ENCODE measurements at places on chromosomes 16 and 17.

- peak; percentile 73 for DNase-seq
Observed at GRCh38 chr17:31740611-31741082, 118.4 kb downstream of the COPRS start.

- no peak for DNase-seq
Observed at GRCh38 chr16:88856122-88856827, 472 bp downstream of the GALNS start.

DNA sequence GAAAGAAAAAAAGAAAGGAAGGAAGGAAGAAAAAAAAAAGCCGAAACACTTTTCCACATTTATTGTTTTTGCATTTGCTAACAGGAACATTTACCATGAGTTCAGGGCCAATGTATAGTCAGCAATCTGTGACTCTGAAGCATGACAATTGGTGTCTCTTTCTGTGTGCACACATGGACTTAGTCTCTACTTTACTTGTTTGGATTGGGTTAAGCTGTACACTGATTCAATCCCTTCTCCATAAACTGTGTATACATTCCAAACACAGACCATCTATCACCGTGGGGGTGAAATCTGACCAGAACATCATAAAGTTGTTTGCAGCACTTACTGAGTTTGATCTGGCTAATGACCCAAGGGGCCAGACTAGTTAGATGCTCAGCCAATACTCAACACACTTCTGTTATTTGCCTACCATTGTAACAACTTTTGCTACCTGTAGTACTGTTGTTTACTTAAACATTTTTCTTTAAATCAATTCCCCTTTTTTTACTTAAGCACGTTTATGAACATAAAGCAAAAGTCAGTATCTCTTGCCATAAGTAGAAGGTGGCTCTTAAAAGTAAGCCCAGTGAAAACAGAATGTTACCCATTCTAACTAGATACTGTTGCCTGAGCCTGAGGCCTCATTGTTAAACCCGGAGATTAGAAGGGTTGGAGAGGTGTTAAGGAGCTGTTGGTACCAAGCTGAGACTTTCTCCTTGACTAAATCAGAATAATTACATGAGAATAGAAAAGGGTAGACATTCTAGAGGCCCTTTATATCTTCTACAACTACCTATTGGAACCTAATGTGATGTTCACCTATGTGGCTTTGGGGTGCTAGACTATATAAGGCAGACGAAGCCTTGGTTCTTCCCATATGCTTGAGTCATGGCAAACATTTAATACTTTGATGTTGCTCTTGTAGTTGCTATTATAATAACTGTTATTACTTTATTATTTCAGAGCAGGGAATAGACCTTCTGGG, 41.8 kb downstream of the SCNN1B start:
- no peak for DNase-seq

GRCh38 chr17:38749223-38750043, 1.3 kb upstream of the PCGF2 start:
- DNase-seq, result peak; percentile 90

DNA sequence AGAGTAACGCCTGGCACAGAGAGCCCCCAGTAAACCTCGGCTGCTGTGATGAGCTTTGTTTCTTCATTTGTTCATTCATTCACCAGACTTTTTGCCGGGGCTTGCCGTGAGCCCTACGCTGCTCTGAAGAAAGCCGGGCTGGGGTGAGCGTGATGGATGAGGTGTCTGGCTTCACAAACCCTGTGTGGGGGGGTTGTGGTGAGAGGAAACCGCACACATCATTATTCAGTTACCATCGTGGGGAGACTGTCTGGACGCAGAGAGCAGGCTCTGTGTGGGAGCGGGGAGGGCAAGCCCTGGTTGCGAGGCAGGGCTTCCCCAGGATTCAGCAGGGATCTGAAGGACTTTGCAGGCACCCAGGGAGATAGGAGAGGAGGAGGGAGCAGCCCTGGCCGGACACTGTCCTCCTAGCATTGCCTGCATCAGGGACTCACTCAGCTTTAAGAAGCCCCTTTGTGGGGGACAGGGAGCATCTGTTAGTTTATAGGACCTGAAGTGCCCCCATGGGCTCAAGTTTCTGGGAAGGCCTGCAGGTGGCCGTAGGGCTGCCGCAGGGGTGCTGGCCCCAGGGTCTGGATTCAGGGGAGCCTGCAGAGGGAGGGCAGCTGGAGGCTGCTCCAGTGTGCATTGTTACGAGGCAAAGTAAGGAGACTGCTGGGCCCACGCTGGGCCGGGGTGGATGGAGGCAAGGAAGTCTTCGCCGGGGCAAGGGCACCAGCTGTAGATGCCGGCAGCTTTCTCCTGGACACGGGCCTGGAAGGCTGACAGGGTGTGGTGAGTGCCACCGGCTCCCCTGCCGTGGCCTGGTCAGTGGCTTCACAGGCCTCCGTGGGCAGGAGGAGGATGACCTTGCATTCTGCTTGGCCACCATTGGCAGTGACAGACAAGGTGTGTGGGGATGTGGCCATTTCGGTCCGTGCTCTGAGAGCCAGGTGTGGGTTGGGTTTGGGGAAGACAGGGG, 334.5 kb downstream of the SEC14L1 start:
- no peak for DNase-seq

DNA sequence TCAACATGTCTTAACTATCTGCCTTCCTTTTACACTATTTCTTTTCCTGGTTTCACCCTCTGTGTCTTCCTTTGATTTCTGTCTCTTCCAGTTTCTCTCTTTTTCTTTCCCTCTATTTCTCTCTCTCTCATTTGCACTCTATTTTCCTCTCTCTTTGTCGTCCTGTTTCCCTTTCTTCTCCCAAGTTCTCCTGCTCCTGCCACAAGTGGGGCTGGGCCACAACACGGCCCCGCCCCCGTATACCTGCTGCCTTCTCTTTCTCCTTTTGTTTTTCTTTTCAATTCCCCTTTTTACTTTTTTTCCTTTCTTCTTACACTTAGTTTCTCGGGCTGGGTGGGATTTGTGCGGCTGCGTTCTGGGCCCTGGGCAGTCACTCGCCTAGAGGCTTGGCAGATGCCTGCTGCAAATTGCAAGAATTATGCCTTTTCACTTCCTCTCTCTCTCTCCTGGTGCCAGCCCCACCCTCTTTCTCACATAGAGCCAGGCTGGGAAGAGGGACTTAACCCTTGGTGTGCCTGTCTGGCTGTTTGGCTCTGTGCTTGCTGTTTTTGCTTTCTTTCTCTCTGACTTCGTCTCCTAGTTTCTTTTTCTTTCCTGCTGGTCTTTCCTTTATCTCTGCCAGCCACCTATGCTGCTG, 2139.4 kb downstream of the TP53TG3F start:
- no peak for DNase-seq

- DNase-seq, result no peak
Observed at GRCh38 chr16:10172848-10173655, 9.2 kb downstream of the GRIN2A start.

DNA sequence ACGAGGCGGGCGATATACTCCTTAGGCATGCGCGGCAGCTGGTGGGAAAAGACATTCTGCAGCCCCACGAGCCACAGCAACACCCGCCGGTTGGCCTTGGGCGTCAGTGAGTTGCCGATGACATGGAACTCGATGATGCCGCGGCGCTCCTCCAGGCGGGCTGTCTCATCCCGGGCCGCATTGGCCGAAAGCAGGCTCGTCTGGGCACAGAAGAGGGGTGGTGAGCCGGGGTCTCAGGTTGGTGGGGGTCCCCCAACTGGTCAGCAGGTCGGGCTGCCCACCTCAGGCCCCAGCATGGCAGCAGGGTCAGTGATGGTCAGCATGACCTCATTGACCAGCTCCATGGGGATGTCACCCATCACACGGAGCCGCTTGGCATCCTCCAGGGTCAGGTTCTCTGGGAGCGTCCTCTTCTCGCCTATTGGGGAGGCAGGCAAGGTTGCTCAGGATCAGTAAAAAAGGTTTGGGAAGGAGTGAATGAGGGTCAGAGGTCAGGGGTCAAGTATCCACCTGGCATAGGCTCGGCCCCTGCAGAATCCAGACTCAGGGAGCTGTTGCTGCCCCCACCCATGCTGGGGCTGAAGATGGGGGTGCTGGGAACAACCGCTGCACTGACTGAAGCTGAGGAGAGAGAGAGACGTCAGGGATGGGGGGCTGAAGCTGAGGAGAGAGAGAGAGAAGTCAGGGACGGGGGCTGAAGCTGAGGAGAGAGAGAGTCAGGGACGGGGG, 3.6 kb downstream of the KAT2A start:
- DNase-seq, result no peak

DNA sequence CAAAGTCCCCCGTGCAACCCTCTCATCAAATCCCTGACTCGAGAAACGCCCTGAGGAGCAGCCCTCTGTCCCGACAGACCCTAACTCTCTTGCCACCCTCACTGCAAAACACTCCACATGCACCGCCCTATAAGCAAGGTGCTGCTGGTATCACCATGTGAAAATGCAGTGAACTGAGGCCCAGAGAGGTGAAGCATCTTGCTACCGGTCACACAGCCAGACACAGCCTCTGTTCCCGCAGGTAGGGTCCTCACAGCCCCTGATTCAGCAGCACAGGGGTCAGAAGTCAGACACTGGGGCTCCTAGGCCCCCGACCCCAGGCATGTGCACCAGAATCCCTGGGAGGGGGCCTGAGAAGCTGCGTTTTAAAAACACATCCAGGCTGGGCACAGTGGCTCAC, 1.1 kb downstream of the CIBAR2 start:
- DNase-seq, result no peak

DNA sequence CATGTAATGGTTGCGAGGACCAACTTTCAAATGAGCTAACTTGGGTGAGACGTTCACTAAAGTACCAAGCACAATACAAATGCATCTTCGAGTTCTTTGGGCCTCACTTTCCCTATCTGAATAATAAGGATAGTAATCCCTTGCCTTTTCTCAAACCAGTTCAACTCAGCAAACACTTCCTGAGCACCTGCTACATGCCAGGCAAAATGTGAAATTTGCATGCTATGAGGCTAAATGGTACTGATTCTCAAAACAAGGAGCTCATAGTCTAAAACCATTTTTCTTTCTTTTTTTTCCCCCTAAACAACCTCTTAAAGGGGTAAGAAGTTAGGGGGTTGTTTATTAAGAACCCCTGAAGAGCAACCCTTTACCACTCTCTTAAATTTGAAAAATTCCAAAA, 101.4 kb upstream of the HLF start:
- DNase-seq, result no peak

- DNase-seq, result no peak
Observed at GRCh38 chr17:45785480-45786193, 1.5 kb downstream of the CRHR1 start.

DNA sequence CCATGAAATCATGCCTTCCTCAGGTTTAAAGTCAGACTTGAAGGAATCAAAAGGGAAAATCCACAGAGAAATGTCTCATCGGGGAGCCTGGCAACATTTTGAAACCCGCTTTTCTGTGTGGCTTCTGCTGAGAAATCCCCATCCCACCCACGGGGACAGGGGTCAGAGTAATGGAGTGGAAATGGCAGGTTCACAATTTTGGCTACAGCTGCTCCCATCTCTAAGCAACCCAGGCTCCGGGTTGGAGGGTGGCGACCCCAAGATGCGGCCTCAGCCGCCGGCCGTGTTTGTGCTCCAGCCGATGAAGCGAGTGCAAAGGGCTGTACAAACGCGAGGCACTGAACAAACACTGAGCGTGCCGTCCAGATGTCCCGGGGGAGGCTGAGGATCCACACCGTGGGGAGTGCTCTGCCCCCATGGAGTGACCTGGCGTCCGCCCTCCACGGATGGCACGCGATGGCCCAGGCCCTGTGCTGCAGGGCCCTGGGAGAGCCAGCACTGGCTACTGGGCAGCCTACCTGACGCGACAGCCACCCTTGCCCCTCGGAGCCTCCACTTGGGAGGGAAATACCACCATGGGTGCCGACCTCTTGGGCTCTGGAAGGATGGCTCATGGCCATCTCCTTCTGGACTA, 22.2 kb downstream of the SLC43A2 start:
- DNase-seq, result no peak

- no peak for DNase-seq
Observed at GRCh38 chr17:7221278-7222092, 1.7 kb downstream of the ACADVL start.

DNA sequence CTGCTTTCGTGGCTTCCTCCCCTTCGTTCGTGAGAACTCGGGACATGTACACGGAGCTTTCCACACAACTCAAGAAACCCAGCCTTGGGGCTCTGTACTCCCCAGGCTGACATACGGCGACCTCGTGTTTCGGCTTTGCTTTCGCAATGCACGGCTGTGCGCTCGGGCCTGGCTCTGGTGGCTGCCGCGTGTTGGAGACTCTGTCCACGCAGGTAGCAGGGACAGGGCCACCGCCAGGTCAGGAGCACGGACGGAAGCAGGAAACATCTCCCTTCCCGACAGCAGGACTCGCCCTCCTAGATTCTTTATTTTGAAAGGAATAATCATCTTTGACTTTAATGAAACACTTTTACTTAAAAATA, 17.3 kb downstream of the UTS2R start:
- DNase-seq, result no peak

GRCh38 chr16:65728167-65728566, 606.3 kb upstream of the CDH11 start:
- DNase-seq, result peak; percentile 72

GRCh38 chr16:46607529-46607928, 13.7 kb downstream of the SHCBP1 start:
- DNase-seq, result peak; percentile 48

DNA sequence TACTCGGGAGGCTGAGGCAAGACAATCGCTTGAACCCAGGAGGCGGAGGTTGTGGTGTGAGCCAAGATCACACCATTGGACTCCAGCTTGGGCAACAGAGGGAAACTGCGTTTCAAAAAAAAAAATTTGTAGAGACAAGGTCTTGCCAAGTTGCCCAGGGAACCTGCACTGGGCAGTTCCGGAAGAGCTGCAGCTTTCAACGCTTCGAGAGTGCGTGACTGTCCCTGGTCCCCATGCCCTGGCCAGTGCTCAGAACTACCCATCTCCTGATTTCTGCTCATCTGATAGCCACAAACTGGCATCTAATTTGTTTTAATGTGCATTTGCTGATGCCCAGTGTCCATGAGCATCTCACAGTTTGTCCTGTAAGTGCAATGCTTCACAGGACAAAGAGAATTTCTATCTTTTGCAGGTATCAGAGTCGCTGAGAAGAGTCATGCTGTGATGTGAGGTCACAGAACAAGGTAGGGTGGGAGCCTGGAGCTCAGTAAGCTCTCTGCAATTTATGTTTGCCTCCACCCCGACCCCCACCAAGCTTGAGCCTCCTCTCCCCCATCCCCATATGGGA, 3.9 kb downstream of the ACTG1 start:
- no peak for DNase-seq

DNA sequence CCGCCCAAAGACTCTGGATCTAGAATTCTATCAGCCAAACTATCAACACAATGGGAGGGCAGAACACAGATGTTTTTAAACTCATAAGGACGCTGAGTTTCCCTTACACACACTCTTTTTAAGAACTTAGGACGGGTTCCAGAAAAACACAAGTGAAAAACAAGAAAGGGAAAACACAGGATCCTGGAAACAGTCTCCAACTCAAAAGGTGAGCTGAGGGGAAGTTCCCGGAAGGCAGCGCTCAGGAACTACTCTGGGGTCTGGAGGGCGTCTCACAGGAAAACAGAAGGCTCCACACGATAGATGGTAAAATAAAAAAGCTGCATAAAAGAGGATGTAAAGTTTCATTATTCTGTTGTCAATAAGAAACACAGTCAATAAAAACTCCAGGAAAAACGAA, 80.2 kb upstream of the DOC2B start:
- DNase-seq, result no peak
